Stromal cell of bone marrow (primary cell): ENCODE measurements at places on chromosomes 12 and 14.

DNA sequence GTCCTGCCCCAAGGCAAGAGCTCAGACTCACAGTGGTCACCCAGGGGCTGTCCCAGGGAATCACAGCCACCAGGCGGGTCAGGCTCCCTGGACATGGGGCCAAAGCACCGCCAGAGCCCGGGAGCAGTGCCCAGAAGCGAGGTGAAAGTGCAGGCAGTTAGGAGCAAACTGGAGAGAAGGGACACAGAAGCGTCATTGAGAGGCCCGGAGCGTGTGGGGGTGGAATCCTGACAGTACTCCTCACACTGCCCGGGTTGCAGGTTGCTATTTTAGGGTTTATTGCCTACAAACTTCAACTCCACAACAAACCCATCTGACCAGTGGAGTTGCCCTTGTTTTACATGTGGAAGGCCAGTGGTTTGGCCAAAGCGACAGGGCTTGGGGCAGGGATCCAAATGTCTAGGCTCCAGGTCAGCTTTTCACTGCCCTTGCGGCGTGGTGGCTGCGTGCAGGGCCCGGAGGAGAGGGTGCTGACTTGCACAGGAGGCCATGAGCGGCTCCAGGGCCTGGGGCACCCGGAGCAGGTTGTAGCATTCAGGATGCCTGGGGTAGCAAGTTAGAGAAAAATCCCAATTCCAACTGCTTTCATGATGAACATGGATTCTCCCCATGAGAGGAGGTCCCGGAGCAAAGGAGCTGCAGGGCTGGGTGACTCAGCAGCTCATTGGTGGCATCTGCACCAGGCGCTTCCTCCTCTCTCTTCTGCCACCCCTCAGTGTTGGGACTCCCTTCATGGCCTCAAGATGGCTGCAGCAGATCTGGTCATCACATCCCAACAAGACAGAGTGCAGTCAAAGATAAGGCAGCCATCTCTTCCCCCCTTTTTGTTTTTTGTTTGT lies 112.3 kb upstream of the NCOR2 start:
- no peak for DNase-seq

- DNase-seq = no peak
Measured at GRCh38 chr12:89470741-89471509, 53.7 kb downstream of the GALNT4 start.

- no peak for DNase-seq
Measured at GRCh38 chr12:38788106-38788505, 117.3 kb downstream of the CPNE8 start.

- no peak for DNase-seq
Measured at GRCh38 chr12:94304566-94305061, 155.1 kb downstream of the CEP83 start.

DNA sequence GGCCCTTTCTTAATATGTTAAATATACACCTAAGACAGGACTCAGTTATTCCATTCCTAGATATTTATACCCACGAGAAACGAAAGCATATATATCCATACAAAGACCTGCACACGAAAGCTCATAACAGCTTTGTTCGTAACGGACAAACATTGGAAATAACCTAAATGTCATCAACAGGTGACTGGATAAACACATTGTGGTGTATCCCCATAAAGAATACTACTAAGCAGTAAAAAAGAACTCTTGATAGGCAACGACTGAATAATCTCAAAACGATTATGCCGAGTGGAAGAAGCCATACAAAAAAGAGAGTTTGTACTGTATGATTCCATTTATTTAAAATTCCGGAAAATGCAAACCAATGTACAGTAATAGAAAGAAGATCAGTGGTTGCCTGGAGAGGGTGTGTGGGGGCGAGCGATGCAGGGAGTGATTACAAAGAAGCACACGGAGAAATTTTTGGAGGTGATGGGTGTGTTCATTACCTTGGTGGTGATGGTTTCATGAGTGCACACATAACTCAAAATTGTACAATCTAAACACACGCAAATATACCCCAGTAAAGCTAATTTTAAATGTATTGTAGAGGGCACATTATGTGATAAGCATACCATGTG lies 1.4 kb upstream of the SCN8A start:
- no peak for DNase-seq

DNA sequence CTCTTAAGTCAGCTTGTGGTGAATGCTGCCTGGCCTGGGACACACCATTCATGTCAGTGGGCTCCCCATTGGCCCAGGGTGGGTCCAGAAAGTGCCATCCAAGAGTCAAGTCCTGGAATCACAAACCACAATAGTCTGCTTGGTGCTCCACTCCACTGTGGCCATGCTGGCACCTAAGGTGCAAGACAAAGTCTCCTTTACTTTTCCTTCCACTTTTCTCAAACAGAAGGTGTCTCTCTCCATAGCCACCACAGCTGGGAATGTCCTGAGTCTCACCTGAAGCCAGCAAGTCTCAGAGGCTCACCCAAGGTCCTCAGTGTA lies 9.0 kb downstream of the RDH16 start:
- DNase-seq = no peak

- DNase-seq = peak; percentile 58
Measured at GRCh38 chr12:65525491-65526141, 247.1 kb downstream of the MSRB3 start.

DNA sequence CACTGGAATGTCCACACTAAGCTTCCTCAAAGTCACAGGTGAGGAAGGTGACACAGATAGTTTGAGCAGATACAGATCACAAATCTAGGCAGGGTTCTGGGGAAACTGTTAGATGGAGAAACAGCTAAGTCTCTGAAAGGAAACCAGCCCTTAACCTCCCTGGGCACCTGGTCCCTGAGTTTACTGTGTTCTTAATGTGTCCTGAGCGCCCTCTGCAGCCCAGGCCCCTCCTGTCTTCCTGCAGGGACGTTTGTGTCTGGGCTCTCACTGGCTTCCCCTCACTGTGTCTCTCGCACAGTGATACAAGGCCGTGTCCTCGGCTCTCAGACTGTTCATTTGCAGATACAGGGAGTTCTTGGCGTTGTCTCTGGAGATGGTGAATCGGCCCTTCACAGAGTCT lies 684.3 kb downstream of the TMEM121 start:
- no peak for DNase-seq

DNA sequence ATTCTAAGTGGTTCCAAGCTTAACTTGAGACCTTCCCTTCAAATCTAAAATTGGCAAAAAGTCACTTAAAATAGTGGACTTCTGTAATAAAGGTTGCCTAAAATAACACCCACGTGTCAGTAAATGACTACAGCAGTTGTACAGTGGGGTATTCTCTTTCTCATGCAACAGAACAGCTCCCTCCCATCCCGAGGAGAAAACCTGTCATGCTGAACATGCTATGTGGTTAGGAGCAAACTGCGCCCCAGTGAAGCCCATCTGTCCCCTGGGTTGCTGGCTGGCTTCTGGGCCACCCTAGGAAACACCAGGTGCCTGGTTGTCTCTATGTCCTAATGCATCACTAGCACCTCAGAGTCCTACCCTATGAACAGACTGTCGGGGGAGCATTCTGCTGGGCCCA lies 2.7 kb downstream of the BTBD6 start:
- DNase-seq = no peak
